Activated CD4-positive, CD25-positive, alpha-beta regulatory T cell (primary cell): ENCODE measurements at places on chromosomes 6 and 20.

- no peak for DNase-seq
Measured at GRCh38 chr6:104591573-104592334, 268.0 kb downstream of the HACE1 start.

GRCh38 chr6:15255909-15256395, 10.1 kb downstream of the JARID2 start:
- DNase-seq: no peak

GRCh38 chr20:54218470-54218869, 10.6 kb downstream of the PFDN4 start:
- DNase-seq: no peak

DNA sequence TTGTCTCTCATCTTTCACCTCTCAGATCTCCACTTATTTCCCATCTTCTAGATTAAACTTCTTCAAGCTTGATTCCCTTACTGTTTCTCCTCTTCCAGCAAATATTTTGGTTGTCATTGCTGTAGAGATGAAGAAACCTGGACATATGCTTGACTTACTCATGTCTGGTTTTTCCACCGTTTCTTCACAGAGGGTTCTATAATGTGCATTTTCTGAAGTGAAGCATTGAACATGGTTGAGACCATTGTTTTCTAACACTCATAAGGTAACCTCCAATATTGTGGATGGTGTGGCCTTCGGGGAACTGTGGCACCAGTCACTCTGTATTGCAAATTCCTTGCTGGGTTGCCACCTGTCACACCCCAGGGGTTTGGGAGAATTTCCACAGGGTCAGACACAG, 237.2 kb downstream of the PLCB1 start:
- no peak for DNase-seq

DNA sequence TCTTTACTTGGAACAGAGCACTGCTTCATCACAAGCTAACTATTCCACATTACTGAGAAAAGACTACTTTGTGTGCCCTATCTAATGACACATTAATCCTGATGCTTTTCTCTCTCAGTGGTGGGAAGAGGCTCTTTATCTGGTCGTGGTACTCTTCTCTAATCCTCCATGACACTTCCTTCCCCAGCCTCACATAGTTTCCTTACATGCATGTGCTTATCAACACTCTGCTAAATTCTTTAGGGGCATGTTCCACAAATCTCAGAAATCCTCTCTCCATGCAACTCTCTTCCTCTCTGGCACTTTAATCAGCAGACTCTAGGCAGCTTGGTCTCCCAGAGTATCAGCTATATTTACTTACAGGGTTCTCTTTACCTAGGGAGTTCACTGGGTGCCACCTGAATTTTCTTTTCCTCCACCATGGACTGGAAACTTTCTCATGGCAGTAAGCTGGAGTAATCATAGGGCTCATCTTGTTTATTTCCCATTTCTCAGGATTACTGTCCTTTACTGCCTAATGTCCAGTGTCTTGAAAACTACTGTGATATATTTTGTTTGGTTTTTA, 27.0 kb upstream of the SLC22A2 start:
- DNase-seq: no peak

DNA sequence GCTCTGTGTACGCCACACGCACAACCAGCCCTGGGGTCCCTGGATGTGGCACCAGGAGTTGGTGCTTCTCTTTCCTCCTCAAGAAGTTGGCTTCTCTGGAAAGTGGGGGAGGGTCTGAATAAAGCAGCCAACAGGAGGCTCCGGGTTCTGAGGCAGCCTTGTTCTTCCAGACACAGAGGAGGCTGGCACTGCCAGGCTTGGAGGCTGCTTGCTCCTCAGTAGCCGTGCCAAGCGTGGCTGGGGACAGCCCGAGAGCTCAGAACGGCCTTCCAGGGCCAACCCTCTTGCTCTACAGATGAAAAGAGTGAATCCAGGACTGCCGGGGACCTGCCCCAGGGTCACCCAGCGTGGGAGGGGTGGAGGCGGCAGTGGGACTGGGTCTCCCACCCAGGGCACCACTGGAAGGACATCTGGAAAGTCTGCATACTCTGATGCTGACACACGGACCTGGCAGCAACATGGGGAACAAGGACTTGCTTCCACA, 70.4 kb downstream of the SLC22A23 start:
- DNase-seq: no peak

DNA sequence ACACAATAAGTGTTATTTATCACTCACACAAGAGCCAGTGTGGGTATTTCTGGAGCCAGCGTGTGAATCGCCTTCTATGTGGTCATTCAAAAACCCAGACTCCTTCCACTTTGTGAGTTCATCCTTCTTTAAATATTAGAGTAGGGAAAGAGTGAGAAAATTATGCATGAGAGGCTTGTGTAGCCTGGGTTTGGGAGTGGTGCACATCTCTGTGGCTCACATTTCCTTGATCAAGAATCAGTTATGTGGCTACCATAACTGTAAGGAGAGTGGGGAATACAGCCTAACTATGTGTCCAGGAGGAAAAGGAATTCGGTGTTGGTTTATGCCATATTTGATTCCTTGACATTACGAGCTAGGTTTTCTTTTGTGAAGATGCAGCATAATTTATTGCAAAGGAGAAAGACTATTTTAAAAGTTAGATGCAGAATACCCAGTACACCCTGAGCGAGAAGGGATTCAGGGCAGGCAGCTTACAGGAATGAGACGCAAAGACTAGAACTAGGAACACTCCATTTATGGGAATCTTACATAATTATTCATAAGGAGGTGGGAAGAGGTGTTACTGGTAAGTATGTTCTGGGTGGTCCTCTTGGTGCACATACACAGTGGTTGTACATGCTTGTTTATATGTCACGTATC, 638.5 kb downstream of the COL12A1 start:
- no peak for DNase-seq

GRCh38 chr6:53691252-53691651, 25.7 kb upstream of the KLHL31 start:
- DNase-seq: no peak

DNA sequence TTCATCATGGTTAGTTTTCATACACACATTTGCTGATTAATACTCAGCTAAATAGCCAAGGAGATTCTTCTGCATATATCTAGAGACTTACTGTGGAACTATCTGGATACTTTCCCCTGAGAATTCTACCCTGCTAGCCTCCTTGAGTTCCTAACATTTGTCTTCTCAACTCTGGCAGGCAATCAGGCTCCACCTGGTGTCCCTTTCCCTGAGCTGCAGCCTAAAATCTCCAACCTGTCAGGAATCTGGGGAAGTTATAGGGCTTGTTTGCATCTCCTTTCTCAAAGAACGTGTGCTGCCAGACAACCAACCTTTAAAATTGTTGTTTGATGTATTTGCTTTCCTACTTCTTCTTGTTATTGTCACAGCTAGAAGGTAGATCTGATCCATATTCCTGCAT, 73.4 kb downstream of the FUT9 start:
- no peak for DNase-seq

DNA sequence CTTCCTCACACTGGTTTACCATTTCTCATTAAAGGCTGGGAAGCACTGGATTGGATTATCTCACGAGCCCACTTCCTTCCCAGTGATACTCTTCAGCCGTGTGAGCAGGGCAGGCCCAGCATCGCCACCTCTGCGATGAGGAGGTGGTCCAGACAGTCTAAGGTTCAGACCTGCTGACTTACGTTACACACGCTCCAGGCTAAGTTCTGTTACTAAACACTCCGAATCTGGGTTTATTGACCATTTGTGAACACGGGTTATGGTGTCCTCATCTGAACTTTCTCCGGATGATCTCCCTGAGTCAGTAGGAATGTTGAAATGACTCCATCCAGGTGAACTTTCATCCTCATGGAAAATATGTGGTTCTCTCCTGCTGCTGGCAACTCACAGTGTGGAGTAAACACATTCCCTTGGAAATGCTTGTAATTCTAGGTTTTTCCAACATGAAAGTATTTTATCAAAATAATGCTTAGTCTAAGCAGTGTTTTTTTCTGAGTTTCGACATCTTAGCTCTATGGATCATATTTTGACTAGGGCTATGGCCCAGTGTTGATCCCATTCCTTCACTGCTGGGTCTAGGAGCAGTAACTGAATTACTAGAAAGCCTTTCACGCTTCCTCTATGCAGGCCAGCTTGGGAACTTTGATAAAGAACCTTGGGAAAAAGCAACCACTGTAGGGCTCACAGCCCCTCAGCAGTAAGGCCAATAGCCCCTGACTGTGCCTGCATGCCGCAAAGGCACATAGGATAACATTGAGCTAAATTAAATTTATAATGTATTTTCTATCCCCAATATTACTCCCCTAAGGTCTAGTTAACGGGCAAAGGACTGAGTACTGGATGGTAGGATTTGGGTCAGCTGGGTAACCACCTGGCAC, 37.7 kb upstream of the PXDC1 start:
- DNase-seq: no peak

DNA sequence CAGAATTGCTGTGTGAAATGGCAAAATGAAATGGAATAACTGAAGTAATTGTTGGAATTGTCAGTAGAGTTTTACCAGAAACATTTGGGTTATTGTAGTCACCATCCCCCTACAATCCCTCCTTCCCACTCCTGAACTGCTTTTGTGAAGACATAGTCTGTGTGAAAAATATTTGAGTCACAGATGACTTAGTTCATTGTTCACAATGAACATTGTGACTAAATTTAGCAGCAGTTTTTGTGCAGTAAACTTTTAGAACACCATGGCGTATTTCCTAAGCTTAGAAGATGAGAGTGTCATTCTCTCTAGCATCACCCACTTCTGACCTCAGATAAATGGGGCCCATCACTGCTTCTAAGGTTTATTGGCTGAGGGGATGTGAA, 11.0 kb downstream of the OTOR start:
- DNase-seq: no peak

DNA sequence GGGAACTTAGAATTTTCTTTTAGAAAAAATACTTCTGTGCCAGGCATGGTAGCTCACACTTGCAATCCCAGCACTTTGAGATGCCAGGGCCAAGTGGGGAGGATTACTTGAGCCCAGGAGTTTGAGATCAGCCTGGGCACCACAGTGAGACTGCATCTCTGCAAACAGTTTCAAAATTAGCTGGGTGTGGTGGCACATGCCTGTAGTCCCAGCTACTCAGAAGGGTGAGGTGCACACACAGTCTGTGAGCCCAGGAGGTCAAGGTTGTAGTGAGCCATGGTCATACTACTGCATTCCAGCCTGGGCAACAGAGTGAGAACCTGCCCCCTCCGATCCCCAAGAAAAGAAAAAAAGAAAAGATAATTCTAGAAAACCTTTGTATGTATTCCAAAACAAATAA, 346.0 kb upstream of the KCNQ5 start:
- no peak for DNase-seq

GRCh38 chr6:1510239-1510638, 99.5 kb upstream of the FOXC1 start:
- DNase-seq: no peak

DNA sequence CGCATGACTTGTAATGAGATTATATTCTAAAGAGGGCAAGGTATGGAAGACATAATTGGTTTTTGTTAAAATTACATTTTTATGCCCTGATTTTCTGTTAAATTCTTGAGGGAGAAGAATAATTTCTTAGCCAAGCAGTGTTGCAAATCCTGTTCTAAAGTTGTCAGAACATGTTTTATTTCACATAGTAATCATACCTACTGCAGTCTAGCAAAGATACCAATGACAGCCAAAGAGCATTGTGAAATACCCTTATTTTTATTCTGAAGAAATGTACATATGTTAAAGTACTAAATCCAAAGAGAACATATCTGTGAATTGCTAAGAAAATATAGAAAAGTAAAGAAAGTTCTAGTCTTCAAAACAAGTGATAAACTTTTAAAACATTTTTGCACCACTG, 39.6 kb upstream of the SMIM8 start:
- DNase-seq: no peak

GRCh38 chr6:27238010-27238983, 9.2 kb upstream of the PRSS16 start:
- DNase-seq: no peak

GRCh38 chr6:108836061-108836460, 12.2 kb upstream of the ARMC2 start:
- DNase-seq: no peak

DNA sequence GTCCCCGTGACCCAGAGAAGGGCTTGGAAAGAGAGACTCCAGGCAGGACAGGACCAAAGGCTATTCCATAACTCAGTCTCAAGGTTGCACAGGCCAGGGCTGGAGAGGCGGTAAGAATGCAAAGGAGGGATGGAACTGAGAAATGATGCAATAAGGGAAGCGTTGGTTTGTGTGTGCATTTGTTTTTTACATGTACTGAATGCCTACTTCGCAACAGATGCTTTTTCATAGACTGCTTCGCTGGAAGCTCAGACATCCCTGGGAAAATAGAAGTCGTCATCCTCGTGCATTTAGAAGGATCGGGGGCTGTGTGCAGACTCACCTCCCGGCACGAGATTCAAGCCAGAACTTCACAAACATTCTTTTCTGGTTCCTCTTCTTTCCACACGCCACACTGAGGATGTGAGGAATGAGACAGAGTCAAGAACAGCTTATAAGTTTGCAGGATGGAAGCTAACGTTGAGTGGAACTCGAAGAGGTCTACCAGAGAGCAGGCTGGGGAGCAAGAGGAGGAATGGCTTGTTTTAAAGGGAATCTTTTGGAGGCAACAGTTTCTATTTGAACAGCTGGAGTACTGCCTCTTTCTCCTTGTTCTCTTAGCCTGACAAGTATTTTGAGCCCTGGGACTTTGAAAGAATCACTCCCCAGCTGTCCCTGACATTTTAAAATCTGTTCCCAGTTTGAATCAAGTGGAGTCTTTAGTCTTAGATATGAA, 19.3 kb upstream of the LY86 start:
- no peak for DNase-seq

DNA sequence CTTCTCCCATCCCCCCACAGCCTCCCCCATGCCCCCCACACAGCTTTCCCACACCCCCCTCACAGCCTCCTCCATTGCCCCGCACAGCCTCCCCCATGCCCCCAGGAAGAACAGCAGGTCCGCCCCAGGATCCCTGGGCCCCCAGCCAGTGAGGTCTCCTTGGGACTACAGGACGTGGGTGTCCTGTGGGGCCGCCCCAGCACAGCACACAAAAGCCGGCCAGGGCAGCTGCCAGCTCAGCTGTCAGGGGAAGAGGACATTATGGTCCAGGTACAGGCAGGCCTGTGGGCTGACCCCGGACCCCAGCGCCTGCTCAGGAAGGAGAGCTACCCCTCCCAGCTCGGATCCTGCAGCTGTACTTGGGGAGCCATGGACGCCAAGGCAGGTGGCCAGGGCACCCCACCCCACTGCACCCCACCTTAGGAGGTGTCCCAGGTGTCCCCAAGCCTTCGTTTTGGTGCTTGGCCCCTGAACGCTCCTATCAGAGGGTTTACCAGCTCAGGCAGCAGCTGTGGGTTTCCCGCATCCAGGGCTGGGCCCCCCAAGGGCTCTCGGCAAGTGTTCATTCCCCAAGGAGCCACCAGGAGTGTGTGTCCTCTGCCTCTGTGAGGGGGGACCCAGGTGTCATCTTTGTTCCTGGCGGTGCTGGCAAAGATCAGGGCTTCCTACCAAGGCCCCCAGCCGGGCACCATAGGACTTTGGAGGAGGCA, 42.3 kb upstream of the GATA5 start:
- DNase-seq: no peak

DNA sequence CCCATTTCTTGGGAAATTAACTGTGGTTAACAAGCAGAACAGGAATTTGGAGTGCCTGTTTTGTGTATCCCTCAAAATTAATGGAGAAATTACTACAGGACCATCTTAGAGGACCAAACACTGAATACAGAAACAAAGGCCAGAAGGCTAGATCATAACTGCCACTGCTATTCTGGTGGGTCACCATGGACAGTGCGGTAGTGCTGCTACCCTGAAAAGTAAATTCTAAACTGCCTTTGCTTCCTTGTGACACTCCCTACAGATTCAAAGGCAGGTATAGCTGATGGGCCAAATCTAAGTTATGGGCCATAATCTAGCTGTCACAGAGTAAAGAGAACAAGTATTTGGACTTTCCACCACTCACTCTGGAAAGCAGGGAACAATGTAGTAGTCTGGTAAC, 575.8 kb upstream of the ADGRB3 start:
- no peak for DNase-seq
